ENCODE measurements at places on chromosomes 6 and 20.

GRCh38 chr20:63432577-63433325, 39.7 kb downstream of the KCNQ2 start:
- no peak for DNase-seq

- DNase-seq = no peak
Observed at GRCh38 chr6:126919947-126920346, 198.5 kb upstream of the RSPO3 start.

DNA sequence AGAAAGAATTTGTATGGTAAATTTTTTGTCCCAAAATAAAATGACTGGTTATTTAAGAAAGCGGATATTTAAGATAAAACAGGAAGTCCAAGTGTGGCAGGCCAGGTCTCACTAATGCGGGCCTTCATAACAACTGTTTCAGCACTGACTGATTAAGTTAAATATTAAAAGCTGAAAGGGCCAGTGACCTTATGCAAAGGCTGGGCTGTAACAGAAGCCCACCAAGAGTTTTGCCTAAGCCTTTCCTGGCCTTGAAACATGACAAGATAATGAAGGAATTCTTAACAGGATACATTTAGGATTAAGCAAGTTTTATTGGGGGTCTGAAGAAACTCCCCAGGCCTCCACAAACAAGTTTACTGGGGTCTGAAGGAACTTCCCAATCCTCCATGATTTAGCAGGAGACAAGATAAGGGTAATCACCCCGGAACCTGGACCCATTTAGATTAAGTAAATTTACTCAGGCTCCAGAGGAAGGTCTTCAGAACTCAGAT, 36.3 kb downstream of the ZNF133 start:
- no peak for DNase-seq

GRCh38 chr6:136563386-136564152, 13.3 kb upstream of the MAP7 start:
- no peak for DNase-seq

GRCh38 chr6:88914180-88914579, 49.2 kb downstream of the RNGTT start:
- DNase-seq = no peak

- no peak for DNase-seq
Observed at GRCh38 chr6:129280749-129281148, 397.8 kb downstream of the LAMA2 start.

DNA sequence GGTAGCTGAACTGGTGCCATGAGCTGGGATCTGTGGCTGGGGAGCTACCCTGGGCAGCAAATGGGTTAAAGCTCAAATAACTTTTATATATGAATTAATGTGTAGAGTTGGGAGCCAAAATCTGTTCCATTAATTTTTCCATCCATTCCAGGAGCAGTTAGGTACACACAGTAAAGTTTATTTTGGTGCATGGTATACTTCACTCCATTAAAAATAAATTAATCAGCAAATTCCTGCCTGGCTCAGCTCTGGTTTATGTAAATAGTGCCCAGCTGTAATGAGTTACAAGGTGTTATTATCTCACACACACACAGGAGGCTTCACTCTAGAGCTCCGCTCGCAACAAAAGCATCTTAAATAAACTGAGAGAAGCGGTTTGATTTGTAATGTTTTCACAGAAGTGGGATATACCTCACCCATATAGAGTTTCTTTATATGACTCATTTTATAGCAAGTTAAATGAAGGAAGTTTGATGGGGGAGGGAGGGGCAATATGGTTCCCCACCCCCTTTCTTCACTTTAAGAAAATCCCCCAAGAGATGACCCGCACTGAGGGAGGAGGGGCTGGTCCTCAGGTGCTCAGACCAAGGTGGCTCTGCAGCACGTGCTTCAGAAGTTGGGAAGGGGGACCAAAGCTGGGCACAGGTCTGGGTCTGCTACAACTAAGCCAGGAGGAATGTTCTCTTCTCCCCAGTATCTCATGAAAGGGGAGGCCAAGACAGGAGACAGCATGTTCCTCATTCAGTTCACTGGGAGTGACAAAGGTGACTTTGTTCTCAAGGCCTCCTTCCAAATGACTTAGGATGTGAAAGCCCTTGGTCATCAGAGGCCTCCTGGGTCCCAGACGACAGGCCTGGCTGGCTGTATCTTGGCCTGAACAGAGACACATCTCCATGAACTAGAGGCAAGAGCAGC, 10.5 kb upstream of the FAM83C start:
- DNase-seq = no peak

- DNase-seq = no peak
Observed at GRCh38 chr20:11214256-11214840, 540.5 kb upstream of the JAG1 start.

DNA sequence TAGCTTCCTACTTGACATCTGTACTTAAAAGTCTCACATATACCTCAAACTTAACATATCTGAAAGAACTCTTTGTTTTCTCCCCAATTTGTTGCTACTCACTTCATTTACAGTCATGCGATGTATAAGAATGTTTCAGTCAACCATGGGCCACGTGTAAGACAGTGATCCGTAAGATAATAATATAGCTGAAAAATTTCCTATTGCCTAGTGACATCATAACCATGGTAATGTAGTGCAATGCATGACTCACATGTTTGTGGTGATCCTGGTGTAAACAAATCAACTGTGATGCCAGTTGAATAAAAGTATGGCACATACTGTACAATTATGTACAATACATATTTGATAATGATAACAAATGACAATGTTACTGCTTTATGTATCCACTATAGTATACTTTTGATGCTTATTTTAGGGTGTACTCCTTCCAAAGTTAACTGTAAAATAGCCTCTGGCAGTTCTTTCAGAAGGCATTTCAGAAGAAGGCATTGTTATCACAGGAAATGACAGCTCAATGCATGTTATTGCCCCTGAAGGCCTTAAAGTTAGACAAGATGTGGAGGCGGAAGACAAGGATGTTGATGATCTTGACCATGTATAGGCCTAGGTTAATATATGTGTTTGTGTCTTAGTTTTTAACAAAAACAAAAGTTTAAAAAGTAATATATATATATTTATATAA, 579.0 kb downstream of the EPHA7 start:
- DNase-seq = no peak

GRCh38 chr6:64217721-64218620, 582.4 kb downstream of the PHF3 start:
- no peak for DNase-seq

DNA sequence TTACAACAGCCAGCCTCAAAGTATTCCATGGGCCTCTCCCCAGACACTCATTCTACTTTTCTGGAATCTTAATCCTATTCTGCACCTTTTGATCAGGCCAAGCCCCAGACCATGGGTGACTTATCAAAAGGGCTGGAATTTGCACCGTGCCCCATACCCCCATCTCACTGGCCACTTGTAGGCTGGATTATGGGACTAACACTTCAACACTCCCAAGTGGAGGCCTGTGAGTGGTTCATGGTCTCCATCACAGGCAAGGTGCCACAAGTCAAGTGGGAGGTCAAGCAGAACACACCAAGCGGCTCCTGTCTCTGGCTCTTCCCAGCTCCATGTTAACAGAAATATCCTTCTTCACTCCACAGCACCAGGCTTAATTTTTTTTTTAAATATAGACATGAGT, 212.3 kb upstream of the HEY2 start:
- DNase-seq = no peak

- DNase-seq = no peak
Observed at GRCh38 chr6:166955121-166955864, 1.1 kb downstream of the RNASET2 start.

- DNase-seq = no peak
Observed at GRCh38 chr6:137761072-137761471, 106.0 kb upstream of the TNFAIP3 start.

DNA sequence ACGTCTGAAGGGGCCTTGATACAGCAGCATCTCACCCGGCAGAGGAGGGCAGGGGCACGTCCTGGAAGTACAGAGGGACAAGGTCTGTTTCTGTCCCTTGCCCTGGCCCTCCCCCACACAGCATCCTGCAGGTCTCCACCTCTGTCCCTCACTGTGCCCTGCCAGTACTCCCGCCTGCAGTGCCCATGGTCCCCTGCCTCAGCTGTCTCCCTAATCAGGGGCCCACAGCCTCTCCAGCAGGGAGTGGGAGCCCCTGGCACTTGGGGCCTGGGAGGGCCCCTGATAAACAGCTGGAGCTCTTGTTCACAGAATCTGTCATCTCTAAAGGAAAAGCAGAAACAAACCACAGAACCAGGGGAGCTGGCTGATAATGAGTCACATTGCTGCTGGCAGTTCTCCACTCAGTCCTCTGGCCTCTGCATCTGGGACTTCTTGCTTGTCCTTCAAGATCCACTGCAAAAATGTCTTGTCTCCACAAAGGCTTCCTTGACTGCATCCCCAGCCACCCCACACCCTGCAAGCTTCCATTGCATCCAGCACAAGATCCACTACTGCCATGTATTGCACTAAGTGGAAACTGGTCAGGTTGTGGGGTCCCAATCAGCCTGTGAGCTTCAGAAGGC, 33.2 kb upstream of the TAF8 start:
- DNase-seq = no peak

DNA sequence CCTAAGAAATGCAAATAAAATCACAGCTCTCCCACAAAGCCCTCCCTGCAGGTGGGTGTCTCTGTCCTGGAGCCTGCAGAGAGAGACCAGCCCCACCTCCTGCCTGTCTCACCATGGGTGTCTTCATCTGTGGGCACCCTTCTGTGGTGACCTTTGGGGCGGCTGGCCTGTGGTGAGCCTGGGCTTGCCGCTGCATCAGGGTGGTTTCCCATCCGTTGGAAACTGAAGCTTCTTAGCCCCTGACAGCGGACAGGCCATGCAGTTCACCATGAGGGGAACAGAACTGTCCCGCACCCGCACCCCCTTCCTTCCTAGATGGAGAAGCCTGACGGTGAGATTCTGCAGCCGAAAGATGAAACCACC, 42.3 kb upstream of the FRMD1 start:
- DNase-seq = no peak

- DNase-seq = no peak
Observed at GRCh38 chr20:25308671-25309394, 60.9 kb downstream of the PYGB start.

DNA sequence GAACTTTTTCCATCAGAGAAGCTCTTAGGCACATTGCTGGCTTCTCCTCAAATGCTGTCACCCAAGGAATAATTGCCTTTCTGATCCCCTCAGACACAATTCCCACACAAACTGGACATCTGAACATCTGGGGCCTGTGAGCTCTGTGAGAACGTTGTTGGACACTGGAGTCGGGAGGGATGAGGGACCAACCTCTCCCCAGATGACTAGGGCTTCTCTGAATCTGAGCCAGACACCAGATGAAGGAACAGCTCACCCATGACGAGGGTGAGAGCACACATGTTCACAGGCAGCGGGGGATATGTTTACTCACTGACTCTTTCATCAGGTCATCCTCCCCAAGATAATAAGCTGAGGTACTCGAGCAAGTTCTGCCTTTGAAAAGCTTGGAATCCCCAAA, 283.9 kb upstream of the SUPT3H start:
- no peak for DNase-seq

DNA sequence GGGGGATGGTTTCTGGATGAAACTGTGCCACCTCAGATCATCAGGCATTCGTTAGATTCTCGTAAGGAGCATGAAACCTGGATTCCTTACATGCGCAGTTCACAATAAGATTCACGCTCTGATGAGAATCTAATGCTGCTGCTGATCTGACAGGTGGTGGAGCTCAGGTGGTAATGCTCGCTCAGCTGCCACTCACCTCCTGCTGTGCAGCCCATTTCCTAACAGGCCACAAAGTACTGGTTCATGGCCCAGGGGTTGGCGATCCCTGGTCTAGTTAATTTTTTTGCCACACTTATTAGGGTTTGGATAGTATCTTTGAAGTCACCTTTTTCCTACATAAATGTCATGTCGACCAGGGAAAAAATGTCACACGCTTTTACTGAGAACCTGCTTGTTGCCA, 96.8 kb upstream of the MLIP start:
- DNase-seq = no peak

DNA sequence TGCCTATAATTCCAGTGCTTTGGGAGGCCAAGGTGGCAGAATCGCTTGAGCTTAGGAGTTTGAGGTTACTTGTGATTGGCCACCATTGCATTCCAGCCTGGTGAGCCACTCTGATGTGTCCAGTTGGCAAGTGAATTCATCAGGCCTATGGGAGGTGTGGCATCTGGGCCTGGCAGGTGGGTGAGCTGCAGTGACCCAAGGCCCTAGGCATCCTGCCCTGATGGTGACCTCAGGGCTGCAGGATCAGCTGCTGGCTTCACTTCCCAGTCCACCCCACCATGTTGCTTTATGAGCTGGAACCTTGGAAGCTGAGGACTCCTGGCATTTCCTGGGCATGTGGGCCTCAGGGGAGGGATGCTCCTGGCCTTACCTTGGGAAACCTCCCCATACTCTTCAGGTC, 20.5 kb downstream of the RSPH9 start:
- DNase-seq = no peak

DNA sequence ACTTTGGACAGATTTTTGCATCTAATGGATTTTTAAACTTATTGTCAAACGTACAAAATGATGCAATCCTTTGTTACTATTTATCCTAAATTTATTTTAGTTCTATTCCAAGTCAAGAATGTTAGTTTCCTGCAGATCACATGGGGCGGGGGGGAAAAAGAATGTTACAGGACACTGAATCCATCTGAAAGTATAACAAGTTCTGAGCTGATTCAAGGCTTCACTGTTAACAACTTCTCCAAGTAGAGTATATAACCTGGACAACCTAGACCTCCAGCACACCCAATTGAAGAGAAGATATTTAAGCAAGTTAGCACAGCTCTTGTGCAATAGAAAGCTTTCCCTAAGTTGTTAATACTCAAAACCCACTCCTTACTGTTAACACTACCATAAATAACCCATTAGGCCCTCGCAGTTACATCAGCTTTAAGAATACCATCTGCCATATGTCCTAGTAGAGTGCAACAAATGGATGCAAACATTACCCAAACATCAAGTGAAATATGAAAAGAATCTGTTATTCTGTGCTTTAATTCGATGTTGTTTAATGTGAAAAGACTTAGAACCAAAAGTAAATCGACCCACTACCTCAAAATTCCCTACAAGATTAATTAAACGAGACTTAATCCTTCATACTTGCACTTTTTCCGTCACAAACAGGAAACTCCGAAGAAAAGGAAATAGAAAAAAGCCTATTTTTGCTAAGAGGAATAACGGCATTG, 1.3 kb downstream of the SEC63 start:
- DNase-seq = no peak

Measured in activated CD4-positive, CD25-positive, alpha-beta regulatory T cell (primary cell).